ENCODE measurements at places on chromosomes 1 and 21. TPM values are rescaled to one million over a fixed set of nuclear protein-coding genes. Genes with fewer than 3 reads are reported as not detected.

GRCh38 chr1:24932725-24933294, 2.7 kb upstream of the RUNX3 start:
- DNase-seq, result no peak

GRCh38 chr1:10979483-10979920, 33.0 kb upstream of the TARDBP start:
- no peak for DNase-seq

GRCh38 chr1:175219774-175220173, 27.2 kb upstream of the KIAA0040 start:
- no peak for DNase-seq

DNA sequence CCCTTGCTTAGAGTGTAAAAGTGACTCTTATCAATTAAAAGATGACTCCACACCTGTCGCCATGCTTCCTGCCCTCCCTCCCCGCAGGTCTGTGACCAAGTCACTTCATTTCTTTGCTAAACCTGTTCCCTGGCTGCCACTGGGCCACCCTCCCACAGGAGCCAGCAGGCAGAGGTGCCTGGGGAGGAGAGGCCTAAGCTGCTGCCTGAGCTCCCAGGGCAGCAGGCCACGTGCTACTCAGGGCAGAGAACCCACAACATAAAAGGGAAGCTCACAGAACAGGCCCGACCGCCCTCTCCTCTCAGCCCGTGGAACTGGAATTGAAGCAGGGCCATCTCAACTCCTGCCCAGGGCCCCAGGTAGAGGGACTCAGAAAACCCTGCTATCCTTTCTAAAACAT, 4.9 kb downstream of the C1orf198 start:
- peak; percentile 19 for DNase-seq

- DNase-seq, result peak; percentile 62
These were observed 500.4 kb downstream of the PTPRU start for GRCh38 chr1:29736582-29737188.

- no peak for DNase-seq
These were observed 109.5 kb upstream of the ADAR start for GRCh38 chr1:154717528-154717924.

- DNase-seq, result no peak
These were observed 44.8 kb upstream of the POU2F1 start for GRCh38 chr1:167175901-167176300.

- no peak for DNase-seq
These were observed 21.4 kb downstream of the GNB1 start for GRCh38 chr1:1869469-1869868.

DNA sequence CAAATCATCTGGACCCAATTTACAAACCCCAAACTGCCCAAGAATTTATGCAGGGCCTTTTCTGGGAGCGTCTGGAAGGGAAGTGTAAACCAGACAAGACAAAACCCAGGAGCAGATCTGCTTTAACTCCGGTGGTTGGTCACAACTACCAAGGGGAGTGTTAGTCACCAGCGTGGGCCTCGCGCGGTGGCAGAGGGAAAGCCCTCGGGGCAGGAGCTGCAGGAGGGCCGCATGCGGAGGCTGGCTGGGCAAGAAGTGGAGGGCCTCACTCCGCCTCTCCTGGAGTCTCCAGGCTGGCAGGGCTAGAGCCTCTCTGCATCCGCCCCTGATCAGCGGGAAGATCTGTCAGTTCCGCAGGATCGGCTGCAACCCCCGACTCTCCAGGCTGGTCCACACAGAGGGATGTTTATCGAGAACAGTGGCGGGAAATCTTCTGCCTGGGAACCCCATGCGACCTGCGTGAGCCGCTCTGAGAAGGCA, 2.0 kb downstream of the COL24A1 start:
- peak; percentile 38 for DNase-seq

GRCh38 chr1:147109762-147110161, 62.5 kb downstream of the PRKAB2 start:
- no peak for DNase-seq

DNA sequence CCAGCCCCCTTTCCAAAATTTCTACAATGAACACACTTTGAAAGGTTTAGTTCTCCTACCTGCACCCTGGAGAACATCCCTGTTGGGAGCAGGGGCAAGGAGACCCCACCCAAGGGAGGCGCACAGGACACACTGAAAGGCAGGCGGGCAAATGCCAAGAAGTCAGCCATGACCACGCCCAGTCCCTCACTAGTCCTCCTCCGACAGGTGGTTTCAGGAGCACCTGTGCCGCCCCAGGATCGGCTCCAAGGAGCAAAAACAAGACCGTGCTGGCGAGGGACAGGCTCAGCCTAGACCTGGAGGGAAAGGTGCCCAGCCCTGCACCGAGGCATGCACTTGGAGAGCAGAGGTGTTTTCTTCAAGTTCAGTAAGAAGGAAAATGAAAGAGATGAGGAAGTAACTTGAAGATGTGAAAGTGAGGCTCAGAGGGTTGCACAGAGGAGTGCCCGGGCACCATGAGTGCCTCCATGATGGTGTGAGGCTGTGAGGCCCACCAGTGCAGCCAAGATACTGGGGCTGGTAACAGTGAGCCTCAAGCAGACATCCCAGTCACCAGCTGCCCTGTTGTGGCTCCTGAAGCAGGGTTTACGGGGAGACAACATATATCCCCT, 19.6 kb upstream of the NADK start:
- no peak for DNase-seq

GRCh38 chr1:173661763-173662162, 7.9 kb downstream of the ANKRD45 start:
- DNase-seq, result no peak

GRCh38 chr1:45400049-45400448, 59.8 kb upstream of the MUTYH start:
- DNase-seq, result peak; percentile 16

GRCh38 chr1:230186874-230187273, 119.8 kb downstream of the GALNT2 start:
- no peak for DNase-seq

GRCh38 chr1:153629343-153629665, 1.1 kb downstream of the S100A1 start:
- no peak for DNase-seq

GRCh38 chr21:33299181-33299752, 25.5 kb upstream of the IFNAR1 start:
- DNase-seq, result no peak

DNA sequence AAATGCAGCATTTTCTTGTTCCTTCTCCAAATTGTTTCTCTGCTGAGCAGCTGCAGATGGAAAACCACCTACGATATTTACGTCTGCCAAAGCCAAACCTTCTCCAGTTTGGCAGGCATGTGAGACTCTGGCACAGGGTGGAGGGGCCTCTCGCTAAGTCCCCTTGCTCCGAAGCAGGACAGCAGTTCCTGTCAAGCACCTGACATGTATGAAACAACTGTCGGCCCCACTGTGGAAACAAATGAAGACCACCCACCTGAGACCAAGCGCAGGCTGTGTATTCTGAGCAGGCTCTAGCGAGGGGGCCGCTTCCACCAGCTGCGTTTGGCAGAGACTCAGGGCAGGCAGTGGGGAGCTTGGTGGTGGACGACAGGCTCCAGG, 74.7 kb downstream of the RIPK4 start:
- DNase-seq, result no peak

DNA sequence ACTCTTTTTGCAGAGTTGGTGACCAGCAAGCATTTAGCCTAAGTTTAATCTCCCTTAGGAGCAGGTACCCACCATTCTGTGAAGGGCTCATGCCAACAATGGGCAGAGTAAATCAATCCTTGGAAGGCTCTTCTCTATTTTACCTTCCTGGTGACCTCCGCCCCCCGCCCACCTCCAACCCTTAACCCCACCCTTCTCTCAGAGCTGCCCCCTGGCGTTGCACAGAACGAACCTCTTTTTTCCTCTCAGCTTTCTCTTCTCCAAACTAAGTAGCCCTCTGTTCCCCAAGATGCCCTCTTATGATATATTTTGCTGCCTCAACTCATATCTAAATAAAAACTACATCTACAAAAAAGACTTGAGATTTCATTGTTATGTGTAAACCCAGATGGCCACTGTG, 186.8 kb downstream of the SEC16B start:
- DNase-seq, result peak; percentile 56

GRCh38 chr1:155199792-155200191, 7.9 kb downstream of the THBS3 start:
- no peak for DNase-seq

DNA sequence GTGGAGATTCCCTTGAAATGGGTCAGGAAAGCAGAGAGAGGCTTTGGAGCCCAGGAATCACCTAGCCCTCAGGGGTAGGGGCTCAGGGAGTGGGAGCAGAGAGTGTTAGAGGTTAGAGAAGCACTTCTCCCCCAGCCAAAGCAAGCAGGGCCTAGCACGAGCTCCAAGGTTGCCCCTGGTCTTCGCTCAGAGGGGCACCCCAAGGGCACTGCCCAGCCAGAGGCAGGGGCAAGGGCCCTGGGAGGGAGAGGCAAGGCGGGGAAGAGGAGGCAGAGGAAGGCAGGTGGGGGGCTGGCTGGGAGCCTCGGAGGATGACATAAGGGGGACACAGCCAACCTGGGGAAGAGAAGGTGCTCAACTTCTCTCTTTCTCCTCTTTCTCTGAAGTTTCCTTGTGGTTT, 71.9 kb downstream of the CASZ1 start:
- no peak for DNase-seq

DNA sequence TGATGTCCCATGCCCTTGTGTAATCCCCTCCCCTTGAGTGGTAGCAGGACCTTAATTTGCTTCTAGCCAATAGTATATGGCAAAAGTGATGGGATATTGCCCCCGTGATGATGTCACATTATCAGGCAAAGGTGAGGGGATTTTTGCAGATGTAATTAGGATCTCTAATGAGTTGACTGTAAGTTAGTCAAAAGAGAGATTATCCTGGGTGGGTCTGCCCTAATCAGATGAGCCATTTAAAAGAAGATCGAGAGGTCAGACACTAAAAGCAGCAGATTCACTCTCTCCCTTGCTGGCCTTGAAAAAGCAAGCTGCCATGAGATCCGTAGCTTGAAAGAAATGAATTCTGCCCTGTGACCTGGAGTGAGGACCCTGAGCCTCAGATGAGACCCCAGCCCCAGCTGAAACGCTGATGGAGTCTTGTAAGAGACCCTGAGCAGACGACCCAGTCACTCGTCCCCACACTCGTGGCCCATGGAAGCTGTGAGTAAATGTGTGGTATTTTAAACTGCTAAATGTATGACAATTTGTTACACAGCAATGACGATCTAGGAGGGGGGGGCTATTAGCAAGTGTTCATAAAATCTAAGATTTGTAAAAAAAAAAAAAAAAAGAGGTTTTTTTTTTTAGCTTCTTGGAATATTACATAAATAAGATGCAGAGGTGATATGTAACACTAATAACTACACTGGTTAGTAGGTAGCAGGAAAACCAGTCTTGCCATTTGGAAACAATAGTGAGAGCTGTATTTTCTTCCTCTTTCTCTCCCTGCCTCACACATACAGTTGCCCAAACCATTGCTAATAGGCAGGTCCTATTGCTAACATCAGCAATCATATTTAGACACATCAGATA, 50.3 kb upstream of the TARBP1 start:
- DNase-seq, result no peak

- no peak for DNase-seq
These were observed 143.8 kb downstream of the TNFSF18 start for GRCh38 chr1:172906778-172907592.

- no peak for DNase-seq
These were observed 185.6 kb downstream of the TOMM20 start for GRCh38 chr1:234942879-234943506.

- DNase-seq, result no peak
These were observed 68.5 kb downstream of the RGS2 start for GRCh38 chr1:192877283-192877886.

GRCh38 chr1:101282314-101283038, 45.7 kb downstream of the S1PR1 start:
- DNase-seq, result no peak

- DNase-seq, result no peak
These were observed 14.1 kb upstream of the DEGS1 start for GRCh38 chr1:224168859-224169380.

GRCh38 chr1:96772349-96772748, 50.8 kb downstream of the PTBP2 start:
- DNase-seq, result no peak

- DNase-seq, result no peak
These were observed 11.8 kb upstream of the FASLG start for GRCh38 chr1:172647110-172647564.

DNA sequence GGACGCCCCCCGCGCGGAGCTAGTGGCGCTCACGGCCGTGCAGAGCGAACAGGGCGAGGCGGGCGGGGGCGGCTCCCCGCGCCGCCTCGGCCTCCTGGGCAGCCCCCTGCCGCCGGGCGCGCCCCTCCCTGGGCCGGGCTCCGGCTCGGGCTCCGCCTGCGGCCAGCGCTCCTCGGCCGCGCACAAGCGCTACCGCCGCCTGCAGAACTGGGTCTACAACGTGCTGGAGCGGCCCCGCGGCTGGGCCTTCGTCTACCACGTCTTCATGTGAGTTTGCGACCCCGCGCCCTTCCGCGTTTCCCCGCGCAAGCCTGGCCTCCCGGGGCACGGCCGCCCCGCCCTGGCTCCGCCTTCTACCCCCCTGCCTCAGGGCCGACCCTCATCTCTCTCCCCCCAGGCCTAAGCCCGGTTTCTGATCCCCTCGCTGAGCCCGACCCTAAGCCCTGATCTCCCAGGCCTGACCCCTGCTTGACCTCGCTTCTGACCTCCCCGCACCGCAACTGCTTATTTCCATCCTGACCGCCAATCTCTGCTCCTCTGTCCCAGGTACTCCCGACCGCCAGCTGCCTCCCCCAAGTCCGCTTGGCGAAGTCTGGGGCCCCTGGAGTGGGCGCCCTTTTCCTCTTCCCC, 669 bp downstream of the KCNQ4 start:
- DNase-seq, result peak; percentile 55

GRCh38 chr21:33011462-33011861, 14.3 kb upstream of the OLIG2 start:
- no peak for DNase-seq

DNA sequence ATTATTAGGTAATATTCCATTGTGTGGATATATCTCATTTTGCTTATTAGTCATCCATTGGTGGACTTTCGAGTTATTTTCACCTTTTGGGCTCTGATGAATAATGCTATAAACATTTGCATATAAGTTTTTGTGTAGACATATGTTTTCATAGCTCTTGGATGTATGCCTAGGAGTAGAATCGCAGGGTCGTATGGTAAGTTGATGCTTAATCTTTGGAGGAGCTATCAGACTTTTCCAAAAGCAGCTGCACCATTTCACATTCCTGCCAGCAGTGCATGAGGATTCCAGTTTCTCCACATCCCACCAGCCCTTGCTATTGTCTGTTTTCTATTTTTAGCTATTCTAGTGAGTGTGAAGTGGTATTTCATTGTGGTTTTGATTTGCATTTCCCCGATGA, 120.3 kb upstream of the TMEM51 start:
- DNase-seq, result no peak

Gene BCL2L15
- 0.30 TPM for total RNA-seq

Gene PIK3C2B
- total RNA-seq, result 27.7 TPM

Gene ANKRD34A
- 0.21 TPM for total RNA-seq

Gene UBL4B
- not detected for total RNA-seq

Gene PCP4L1
- total RNA-seq, result 0.92 TPM

Gene MCOLN3
- total RNA-seq, result 6.4 TPM

Gene FCN3
- total RNA-seq, result 1.3 TPM

Gene THEMIS2
- 12.7 TPM for total RNA-seq

Gene C1orf122
- total RNA-seq, result 42.5 TPM

Gene RGS16
- total RNA-seq, result 10.2 TPM

Gene NBPF12
- total RNA-seq, result 5.9 TPM

Gene SYT11
- 7.5 TPM for total RNA-seq

Gene OR6N2
- not detected for total RNA-seq

Gene TBX15
- 0.09 TPM for total RNA-seq

Gene GJC2
- 0.72 TPM for total RNA-seq

Gene CR1
- 0.13 TPM for total RNA-seq

Gene PHGDH
- total RNA-seq, result 592 TPM
